ENCODE measurements at places on chromosomes 11 and 22.

- DNase-seq = peak; percentile 74
Measured at GRCh38 chr11:111378861-111379601, at the start of gene POU2AF1. Gene POU2AF1 (minus strand): TSS chr11:111379275. CDS start chr11:111379177, 98 bp downstream.

GRCh38 chr22:44983878-44984482 lies 25.8 kb downstream of the PHF21B start:
- no peak for DNase-seq

GRCh38 chr22:42074132-42074811 lies at the start of gene PHETA2:
Gene PHETA2 (plus strand): TSS chr22:42074248. CDS start chr22:42077294, 3,046 bp downstream.
- DNase-seq = no peak

DNA sequence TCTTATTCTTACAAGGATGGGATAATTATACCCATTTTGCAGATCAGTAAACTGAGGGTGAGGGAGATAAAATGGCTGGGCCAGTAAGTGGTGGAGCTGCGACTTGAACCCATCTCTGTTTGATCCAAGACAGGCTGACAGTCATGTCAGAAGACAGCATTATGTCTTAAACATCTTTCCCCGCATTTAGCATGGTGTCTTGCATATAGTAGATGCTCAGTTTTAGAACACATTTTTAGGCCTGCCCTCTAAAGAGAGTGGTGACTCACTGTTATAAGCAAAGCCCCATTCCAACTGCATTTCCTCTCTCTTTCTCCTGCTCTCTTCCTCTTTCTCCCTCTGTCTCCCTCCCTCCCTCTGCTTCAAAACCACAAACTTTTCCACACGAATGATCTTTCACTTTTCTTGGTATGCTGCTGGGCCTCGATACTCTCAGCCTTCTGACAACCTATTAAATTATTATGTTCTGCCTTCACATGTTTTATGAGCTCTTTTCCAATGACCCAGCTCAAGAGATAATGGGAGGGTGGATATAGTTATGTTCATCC lies 25.2 kb downstream of the CWC15 start:
- DNase-seq = no peak

DNA sequence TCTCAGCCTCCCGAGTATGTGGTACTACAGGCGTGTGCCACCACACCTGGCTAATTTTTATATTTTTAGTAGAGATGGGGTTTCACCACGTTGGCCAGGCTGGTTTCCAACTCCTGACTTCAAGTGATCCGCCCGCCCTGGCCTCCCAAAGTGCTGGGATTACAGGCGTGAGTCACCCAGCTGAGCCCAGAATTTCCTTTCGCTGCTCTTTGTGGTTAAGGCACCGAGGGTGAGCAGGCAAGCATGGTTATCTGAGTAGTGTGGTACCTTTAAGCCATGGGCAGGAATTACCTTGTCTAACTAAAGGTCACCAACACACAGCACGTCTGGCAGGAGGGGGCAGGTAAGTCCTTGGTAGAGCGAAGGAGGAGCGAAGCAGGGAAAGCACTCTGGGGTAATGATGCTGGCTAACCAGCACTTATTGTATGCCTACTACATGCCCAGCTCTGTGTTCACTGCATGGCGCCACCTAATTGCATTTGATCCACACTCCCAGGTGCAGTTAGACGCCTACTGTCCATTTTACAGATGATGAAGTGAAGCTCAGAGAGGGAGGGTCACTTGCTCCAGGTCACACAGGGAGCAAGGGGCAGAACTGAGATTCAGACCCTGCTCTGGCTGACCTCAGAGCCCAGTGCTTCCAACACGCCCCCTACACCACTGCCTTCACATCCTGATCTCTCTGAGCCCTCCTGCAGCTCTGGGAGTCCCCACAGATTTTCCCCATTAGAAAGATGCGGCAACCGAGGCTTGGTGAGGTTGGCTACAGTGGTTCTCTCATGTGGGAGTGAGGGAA lies 45.7 kb downstream of the TRIOBP start:
- DNase-seq = no peak

All from stimulated activated CD8-positive, alpha-beta memory T cell treated with anti-CD3 and anti-CD28 coated beads, Interleukin-15, amount 100 ng/mL, for 48 hours (primary cell).